ENCODE measurements at places on chromosomes 1 and 21. TPM values are rescaled to one million over a fixed set of nuclear protein-coding genes. Genes with fewer than 3 reads are reported as not detected.
A peak's percentile ranks its signal among the peaks of the same experiment; 100 is the strongest.

DNA sequence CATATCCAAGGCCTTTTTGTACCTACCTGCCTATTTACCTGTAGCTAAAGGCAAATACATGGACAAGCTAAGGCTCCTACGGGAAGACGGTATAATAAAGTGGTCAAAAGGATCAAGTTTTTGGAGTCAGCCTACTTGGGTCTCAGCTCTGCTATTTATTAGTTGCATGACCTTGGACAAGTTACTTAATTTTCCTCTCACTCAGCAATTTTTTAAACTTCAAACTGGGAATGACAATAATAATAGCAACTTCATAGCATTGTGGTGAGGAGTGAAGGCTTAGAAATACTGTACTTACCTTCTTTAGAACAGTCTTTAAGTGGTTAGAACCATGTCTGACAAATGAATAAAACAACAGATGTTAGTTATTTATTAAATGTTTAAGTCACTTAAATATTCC, 60.2 kb upstream of the SLC35F3 start:
- DNase-seq = no peak

Gene MSH4
- total RNA-seq = 0.81 TPM

Gene BARHL2
- not detected for total RNA-seq

DNA sequence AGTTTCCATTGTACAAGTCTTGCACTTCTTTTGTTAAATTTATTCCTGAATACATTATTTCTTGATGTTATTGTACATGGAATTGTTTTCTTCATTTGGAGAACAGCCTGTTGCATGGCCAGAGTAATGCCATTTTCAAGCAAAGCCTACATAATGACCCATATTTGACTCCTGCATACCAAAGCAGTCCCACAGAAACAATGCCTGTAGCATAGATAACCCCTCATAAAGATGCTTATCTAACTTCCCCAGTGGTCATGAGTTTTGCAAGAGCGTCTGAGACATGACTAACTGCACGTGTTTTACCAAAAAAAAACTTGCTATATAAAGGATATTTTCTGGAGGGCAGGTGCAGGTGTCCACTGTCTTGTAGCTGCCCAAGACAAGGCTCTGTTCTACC, 30.3 kb upstream of the RLF start:
- no peak for DNase-seq

DNA sequence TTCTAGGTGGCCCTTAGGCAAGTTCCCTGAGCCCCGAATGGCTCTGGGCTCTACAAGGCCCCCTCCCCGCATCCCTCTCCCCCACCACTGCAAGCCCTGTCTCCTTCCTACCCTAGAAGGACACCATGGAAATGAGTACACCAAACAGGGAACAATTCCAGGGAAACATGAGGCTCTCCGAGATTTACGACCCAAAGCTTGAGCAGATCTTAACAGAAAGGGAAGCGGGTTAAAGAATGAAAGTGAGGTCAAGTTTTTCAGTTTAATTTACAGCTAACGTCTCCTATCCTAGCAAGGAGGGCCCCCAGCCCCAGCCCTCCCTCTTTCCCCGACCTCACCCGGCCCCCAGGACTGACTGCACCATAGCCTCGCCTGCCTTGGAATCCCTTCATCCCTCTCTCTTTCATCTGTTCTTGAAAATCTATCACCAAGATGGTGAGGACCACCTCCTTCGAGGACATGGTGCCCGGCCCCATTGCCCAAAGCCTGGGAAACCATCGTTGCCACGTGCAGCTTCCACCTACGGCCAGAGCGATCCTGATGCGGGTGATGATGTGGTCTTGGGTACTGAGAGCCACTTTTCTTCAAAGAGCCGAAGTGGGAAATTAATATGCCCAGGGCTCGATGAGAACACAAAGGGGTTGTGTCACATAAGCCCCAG, 30.5 kb downstream of the SIM2 start:
- DNase-seq = no peak

Gene RNU1-2
- total RNA-seq = 6,195 TPM

Gene PGLYRP3
- not detected for total RNA-seq

DNA sequence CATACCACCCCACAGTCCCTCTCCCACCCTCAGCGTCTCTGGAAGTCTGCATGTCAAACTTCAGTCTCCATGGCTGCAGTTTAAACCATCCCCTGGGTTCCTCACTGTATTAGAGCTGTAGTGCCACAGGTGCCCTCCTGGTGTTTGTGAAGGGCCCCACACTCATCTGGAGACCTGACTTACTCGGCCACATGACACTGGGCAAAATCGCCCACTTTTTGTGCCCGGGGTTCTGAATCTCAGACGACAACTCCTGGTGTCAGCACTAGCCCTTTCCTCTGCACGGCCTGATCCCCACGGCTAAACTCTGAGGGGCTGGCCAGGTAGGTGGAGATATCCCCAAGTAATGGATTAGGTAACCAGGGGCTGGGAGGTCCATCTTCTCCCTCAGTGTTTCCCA, 6.5 kb downstream of the INKA2 start:
- DNase-seq = no peak

DNA sequence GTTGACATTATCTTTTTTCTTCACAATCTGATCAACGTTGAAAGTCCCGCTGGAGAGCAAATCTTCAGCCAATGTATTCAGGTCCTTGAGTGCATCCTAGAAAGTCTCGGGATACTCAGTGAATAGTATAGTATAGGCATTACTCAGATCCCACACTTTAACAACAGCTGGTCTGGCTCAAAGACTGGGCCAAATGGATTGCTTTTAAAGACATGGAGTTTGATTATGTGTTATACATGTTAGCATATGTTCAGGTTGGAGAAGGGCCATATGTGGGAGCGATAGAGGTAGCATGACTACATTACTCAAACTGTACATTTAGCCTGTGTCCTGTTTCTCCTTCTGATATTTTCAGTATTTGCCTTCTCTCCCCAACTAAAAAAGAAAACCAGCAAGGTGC, 33.1 kb downstream of the OR10Z1 start:
- no peak for DNase-seq

Gene TNFAIP8L2
- total RNA-seq = 0.86 TPM

DNA sequence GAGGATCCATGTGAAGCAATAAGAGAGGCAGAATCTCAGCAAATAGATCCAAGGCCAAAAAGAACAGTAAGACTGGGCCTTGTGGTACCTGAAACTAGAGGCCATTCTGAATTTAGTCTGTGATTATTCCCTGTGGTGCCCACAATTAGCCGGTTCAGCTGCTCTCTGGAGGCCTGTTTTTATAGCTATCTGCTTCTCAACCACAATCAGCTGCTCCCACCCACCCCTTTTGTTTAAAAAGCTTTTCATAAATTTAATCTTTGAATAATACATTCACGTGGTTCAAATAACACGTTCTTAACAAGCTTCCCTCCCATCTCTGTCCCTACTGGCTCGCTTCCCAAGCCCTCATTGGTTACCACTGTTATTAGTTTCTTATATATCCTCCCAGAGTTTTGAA, 18.0 kb downstream of the UBE2T start:
- DNase-seq = no peak

DNA sequence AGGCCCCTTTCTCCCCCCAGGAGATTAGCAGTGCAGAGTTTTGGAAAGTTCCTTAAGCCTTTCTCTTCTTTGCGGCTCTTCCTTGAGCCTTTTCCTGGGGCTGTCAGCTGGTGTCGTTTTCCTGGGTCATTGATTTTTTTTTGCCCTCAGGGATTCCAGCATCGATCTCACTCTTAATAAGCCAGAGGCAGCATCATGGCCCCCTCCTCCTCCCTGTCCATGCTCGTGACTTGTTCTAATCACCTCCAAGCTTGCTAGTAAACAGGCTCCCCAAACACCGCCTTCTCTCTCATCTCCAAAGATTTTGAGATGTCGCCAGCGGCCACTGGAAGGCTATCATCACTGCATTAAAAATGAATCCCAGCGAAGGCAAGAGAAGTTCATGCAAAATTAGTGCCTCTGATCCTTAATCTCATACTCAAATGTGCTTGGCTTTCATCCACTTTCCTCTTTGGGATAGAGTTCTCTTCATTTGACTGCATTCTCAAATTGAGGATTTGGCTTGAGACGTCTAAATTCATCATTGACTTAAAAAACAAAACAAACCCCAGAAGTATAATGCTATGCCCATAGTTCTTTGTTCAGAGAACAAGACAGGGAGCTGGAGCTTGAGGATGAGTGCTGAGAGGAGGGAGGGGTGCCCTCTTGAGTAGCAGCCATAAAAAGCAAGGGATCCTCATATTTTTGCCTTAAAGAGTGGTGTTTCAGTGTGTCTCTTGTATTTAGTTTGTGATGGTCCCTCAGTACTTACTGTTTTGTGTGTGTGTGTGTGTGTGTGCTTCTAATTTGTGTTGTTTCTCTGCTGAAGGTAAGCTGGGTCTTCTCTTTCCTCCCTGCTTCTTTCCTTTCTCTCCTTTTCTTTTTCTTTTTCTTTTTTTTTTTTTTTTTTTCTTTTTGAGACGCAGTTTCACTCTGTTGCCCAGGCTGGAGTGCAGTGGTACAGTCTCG, 3.2 kb downstream of the EVA1C start:
- DNase-seq = no peak

GRCh38 chr21:46091118-46091517, 6.8 kb upstream of the COL6A2 start:
- DNase-seq = no peak

Gene HES3
- not detected for total RNA-seq

- DNase-seq = no peak
Observed at GRCh38 chr1:48649880-48650279, 126.8 kb downstream of the BEND5 start.

DNA sequence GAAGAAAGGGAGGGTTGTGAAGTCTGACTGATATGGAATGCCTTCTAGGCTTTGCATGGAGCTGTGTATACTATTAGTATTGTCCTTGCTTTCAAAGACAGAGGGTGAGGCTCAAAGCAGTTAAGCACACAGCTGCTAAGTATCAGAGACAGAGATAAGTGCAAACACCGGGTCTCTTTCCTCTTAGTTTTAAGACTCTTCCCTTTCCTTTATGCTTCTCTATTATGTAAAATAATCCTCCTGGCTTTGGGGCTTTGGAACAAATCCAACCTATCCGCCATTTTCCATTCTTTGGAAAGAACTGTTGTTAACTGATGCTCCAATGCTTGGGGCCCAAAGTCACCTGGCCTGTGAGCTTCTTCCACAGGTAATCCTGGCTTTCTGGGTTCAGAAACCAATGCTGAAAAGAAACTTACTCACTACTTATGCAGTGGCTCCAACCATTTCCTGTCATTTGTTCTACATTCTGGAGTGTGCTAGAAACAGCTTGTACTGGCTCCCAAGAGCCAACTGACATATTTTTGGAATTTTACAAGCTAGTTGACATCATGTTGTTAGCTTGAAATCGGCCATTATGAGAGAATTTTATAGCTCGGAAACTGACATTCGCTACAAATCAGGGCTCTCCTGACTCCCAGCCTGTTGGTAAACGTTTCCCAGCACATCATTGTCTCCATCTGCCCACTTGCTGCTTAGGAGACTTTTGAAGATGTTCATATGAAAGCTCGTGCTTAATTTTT, 67.5 kb downstream of the DNTTIP2 start:
- DNase-seq = no peak

DNA sequence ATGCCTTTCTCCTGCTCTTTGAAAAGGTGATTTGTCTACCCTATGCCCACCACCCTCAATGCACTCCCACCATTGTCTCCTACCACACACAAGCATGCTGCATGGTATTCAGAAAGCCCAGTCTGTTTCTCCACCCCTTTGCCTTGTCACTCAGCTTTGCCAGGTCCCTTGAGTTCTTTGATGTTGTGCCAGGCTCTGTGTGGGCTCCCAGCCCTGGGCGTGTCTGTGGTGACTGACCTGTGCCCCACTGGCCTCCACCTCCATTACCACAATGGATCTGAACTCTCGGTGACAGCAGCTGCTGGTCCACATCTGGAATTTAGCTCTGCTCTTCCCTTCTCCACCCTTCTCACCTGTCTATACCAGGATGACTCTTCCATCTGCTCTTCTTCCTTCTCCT, 34.9 kb downstream of the ATP2B4 start:
- no peak for DNase-seq

- no peak for DNase-seq
Observed at GRCh38 chr1:18903291-18903756, 969 bp upstream of the ALDH4A1 start.

Gene ESPN
- 0.32 TPM for total RNA-seq

DNA sequence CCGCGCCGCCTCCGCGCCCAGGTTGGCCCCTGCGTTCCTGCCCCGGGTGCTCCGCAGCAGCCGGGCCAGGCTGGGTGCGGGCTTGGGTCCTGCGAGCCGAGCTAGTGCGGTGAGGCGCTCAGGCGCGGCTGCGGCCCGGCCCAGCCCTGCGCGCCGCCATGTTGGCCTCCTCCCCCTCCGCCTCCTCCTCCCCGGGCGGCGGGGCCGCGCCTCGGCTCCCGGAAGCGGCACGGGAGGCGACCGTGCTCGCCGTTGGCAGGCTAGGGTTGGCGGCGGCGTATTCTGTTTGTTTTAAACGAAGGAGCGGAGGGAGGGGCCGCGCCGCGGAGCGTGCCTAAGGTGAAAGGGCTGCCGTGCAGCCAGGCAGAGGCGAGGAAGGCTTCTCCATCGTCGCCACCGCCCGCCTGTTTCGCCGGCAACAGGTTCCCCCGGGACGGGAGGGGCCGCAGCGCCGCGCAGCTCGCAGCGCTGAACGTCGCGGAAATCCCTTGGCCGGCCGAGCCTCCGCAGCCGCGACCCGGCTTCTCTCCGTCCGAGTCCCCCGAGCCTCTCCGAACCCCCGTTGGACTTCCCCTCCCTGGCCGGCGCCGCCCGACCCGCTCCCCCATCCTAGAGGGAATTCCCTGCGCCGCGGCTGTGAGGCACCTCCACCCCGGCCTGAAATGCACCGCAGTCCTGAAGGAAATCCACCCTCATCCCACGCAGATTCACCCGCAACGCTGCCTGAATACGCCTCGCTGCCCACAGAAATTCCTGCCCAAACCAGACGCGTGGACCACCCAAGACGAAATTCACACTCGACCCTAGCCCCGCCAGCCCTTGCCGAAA, at the start of gene USP24:
Gene USP24 (minus strand): TSS at position 171 of the 828 bp plus-strand sequence. CDS start 251 bp downstream, outside the sequence.
- peak; percentile 91 for DNase-seq

DNA sequence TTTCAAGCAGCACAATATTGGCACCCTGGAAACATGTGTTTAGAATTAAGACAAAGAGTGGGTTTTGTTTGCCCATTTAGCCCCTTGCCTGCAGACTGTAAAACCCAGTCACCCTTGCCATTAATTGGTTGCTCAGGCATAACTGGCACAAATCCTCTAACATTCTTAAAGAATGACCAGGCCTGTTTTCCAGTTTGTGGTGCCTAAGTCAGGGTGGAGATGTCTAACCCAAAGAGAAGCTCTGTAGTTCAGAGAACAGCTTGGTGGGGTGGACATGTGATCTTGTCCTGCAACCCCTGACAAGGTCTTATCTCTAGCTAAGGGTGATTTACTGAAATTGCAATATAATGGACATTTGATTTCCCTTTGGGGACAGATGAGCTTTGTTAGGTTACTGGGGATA, 8.8 kb upstream of the ANGPTL7 start:
- DNase-seq = no peak

DNA sequence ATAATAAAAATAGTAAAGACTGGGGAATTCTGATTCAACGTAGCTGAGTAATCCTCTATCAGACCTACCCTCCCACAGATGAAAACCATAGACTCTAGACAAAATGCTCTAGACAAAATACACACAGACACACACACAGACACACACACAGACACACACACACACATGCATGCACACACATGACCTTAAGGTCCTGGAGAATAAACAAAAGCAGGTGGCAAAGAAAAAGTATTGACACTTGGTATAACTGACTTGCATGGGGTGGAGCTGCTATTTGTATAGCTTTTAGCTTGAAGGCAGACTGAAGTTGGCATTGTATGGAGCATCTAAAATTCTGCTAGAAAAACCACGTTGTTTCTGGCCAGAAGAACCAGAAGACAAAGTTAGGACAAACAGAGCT, 29.3 kb downstream of the C1orf141 start:
- no peak for DNase-seq

- no peak for DNase-seq
Observed at GRCh38 chr21:42193131-42193671, 25.7 kb upstream of the ABCG1 start.

Gene IL22RA1
- 0.35 TPM for total RNA-seq

Gene SPATA21
- total RNA-seq = not detected

Measured in cardiac septum (tissue), 1 donor.